ENCODE measurements at places on chromosomes 3 and 15. TPM values are rescaled to one million over a fixed set of nuclear protein-coding genes. Genes with fewer than 3 reads are reported as not detected.

SPESP1 gene
- total RNA-seq = 4.6 TPM

ALDH1L1 gene
- not detected for total RNA-seq

INKA1 gene
- total RNA-seq = 3.3 TPM

TNFSF10 gene
- total RNA-seq = 4.3 TPM

EXD1 gene
- 0.17 TPM for total RNA-seq

SGO1 gene
- total RNA-seq = 0.26 TPM

TAGLN3 gene
- 0.51 TPM for total RNA-seq

C3orf18 gene
- total RNA-seq = 25.8 TPM

PXYLP1 gene
- total RNA-seq = 5.1 TPM

TERC gene
- total RNA-seq = 210 TPM

C3orf38 gene
- 27.2 TPM for total RNA-seq

BLM gene
- 1.5 TPM for total RNA-seq

SAXO2 gene
- total RNA-seq = 0.66 TPM

MYRIP gene
- total RNA-seq = under 0.01 TPM

MCF2L2 gene
- total RNA-seq = under 0.01 TPM

ANKDD1A gene
- 6.7 TPM for total RNA-seq

Measured in fibroblast of lung (primary cell).